ENCODE measurements at places on chromosomes 2 and 18. TPM values are rescaled to one million over a fixed set of nuclear protein-coding genes. Genes with fewer than 3 reads are reported as not detected.

Gene OLA1
- 62.7 TPM for total RNA-seq

Gene UPP2
- not detected for total RNA-seq

Gene FSHR
- not detected for total RNA-seq

Gene ZBTB7C
- 1.0 TPM for total RNA-seq

Gene PID1
- total RNA-seq = 59.9 TPM

Gene FAM161A
- total RNA-seq = 3.2 TPM

All from subcutaneous adipose tissue (tissue), 4 donors.